ENCODE measurements at places on chromosomes 2 and 18. TPM values are rescaled to one million over a fixed set of nuclear protein-coding genes. Genes with fewer than 3 reads are reported as not detected.

DNA sequence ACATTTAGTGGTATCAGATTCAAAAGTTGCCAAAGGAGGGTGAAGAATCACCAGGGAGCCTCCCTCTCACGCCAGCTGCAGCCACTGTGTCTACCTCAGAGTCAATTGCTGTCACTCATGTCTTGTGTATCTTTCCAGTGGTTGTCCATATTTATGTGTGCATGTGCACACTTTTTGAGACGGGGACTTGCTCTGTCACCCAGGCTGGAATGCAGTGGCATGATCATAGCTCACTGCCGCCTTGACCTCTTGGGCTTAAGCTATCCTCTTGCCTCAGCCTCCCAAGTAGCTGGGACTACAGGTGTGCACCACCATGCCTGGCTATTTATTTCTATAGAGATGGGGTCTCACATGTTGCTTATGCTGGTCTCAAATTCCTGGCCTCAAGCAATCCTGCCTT lies 4.0 kb downstream of the MOCOS start:
- no peak overlapping the region for H3K27ac ChIP-seq
- no peaks in the 10 kb centered on the region for H3K27me3 ChIP-seq
- H3K4me1 ChIP-seq, result no peaks in the 10 kb centered on the region
- no peaks in the 10 kb centered on the region for H3K36me3 ChIP-seq
- no peak for DNase-seq

GRCh38 chr2:209960676-209961630 lies 41.5 kb upstream of the RPE start:
- H3K36me3 ChIP-seq, result no peaks in the 10 kb centered on the region
- peaks cover 29% of the 10 kb centered on the region for H3K4me1 ChIP-seq
- H3K27ac ChIP-seq, result no peak overlapping the region
- H3K27me3 ChIP-seq, result no peaks in the 10 kb centered on the region
- DNase-seq, result peak; percentile 41

- no peaks in the 10 kb centered on the region for H3K36me3 ChIP-seq
- H3K27me3 ChIP-seq, result no peaks in the 10 kb centered on the region
- H3K4me3 ChIP-seq, result no peak overlapping the region
- DNase-seq, result no peak
These were observed 110.9 kb downstream of the STK39 start for GRCh38 chr2:168136392-168136977.

GRCh38 chr2:163859951-163860350 lies 124.1 kb upstream of the FIGN start:
- H3K4me3 ChIP-seq, result no peak overlapping the region
- no peak overlapping the region for H3K27ac ChIP-seq
- no peaks in the 10 kb centered on the region for H3K27me3 ChIP-seq
- H3K4me1 ChIP-seq, result no peaks in the 10 kb centered on the region
- no peak for DNase-seq

The KCNG3 gene
- 0.51 TPM for total RNA-seq

DNA sequence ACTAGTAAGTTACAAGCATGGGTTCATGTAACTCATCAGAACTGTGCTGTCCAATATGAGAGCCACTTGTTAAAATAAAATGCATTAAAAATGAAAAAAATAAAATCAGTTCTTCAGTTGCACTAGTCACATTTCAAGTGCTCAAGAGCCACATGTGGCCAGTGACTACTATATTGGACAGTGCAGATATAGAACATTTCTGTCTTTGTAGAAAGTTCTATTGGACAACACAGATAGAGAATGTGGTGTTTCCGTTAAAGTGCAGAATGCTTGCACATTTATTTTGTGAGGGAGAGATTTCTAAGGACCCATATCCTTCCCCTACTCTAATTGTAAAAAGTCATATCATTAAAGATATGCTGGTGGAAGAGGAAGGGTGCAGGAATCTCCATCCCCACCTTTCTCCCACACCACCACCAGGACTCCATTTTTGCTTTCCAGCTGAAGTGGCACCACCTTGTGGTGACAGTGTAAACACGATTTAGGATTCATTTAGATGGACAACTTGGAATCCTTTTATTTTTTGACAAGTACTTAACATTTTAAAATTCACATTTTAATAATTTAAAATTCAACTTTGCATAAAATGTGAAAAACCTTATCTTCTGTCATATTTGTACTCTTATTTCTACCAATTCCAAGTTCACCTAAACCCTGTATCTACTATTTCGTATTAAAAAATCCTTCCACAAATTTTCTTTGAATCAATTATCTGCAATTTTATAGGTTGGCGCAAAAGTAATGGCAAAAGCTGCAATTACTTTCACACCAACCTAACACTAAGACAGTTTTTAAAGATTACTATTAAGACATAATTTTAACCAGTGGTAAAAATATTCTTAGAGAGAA lies 9.4 kb upstream of the CD302 start:
- H3K4me3 ChIP-seq, result no peak overlapping the region
- H3K27ac ChIP-seq, result no peak overlapping the region
- H3K27me3 ChIP-seq, result no peaks in the 10 kb centered on the region
- peak; percentile 45 for DNase-seq
- no peaks in the 10 kb centered on the region for H3K36me3 ChIP-seq
